CD4-positive, alpha-beta T cell treated with Interleukin-21 for 1 hour (primary cell): ENCODE measurements at places on chromosomes 11 and 22.
A peak's percentile ranks its signal among the peaks of the same experiment; 100 is the strongest.

- DNase-seq, result no peak
Observed at GRCh38 chr11:69259096-69259495, 34.9 kb upstream of the MYEOV start.

- no peak for DNase-seq
Observed at GRCh38 chr11:959608-960007, 33.9 kb downstream of the AP2A2 start.

- DNase-seq, result no peak
Observed at GRCh38 chr11:106391771-106392420, 314.4 kb downstream of the AASDHPPT start.

DNA sequence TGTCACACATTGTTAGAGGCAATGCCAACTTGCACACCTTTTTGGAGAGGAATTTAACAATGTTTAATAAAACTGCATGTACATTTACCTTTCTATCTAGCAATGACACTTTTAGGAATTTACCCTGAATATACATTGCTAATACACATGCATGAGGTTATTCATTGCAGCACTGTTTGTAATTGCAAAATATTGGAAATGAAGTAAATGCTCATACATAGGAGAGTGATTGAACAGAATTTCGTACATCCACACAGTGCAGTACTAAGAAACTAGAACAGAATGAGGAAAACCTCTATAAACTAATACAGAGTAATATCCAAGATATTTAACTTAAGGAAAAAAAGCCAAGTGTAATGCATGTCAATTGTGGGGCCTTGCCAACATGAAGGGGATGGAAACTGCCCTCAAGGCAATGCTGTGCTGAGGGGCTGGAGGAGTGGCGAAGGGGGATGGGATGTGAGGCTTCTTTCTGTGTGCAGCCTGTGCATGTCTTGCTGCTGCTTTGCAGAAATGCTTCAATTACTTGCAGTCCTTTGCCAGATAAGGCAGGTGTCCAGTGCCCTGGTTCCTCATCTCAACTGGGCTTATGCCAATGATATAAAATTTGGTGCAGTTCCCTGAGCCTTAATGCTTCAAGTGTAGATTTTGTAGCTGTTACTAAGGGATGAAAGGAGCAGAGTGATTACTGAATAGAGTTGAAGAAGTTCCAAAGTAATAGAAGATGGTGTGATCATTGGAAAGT, 96.1 kb downstream of the GRIA4 start:
- DNase-seq, result no peak

DNA sequence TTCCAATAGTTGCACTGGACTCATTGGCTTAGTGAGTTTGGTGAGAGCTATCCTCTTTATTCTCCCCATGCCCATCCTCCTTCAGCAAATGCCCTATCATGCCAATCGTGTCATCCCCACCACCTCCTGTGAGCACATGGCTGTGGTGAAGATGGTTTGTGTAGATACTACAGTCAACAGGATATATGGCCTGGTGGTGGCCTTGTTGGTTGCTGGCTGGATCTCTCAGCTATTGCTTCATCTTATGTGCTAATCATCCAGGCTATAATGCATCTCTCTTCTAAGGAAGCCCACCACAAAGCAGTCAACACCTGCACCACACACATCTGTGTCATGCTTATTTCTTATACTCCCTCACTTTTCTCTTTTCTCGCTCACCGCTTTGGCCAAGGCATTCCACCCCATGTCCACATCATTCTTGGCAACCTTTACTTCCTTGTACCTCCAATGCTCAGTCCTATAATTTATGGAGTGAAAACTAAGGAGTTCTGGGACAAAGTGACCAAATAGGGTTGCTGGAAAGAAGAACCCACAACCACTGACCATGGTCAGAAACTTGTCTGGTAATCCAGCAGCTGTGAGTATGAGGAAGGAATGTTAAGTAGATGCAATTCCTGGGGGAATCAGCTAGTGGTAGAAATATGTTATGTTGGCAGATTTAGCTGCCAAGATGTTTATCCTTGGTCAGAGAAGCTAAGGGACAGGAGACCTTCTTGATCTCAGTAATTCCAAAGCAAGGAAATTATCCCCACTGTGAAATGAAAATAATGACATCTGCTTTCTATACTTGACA, 16.3 kb upstream of the OR56B1 start:
- no peak for DNase-seq

DNA sequence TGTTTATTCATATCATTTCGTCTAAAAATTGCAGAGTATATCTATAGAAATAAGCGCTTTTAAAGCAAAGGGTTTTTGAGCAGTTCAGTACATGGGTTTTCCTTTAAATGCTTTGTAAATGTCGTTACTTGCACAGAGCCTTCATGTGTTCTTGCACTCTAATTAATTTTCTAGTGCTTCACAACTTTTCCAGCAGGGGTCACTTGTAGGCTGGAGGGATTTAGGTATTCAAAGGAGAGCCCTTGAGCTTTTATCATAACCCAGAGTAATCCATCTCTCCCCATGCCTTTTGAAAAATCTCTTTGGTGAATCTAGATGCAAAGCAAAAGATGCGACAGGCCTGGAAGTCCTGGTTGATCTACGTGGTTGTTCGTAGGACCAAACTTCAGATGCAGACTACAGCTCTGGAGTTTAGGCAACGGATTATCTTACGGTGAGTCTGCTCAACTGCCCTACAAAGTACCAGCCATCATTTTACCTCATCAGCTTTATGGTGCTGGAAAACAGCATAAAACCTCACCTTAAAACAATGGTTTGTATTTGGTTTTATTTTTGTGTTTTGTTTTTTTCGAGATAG, 60.4 kb downstream of the SFI1 start:
- peak; percentile 45 for DNase-seq

DNA sequence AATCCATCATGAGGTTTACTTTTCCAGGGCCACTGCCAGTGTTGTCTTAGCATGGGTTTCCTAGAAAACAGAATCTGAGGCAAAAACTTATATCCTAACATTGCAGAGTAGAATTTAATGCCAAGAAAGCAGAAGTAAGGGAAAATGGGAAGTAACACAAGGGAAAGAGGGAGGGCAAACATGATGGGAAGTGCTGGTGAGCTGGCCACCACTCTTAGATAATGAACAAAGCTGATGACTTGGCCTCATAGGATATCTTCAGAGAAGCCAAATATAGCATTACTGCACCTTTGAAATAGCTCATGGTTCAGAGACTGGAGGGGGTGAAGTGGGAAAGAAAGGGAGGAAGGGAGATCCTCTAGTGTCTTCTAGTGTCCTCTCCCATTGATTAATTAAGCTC, 24.8 kb upstream of the CALCB start:
- no peak for DNase-seq

GRCh38 chr11:58276151-58276550, 8.1 kb upstream of the OR10W1 start:
- no peak for DNase-seq
